ENCODE measurements at places on chromosomes 2 and 18.

DNA sequence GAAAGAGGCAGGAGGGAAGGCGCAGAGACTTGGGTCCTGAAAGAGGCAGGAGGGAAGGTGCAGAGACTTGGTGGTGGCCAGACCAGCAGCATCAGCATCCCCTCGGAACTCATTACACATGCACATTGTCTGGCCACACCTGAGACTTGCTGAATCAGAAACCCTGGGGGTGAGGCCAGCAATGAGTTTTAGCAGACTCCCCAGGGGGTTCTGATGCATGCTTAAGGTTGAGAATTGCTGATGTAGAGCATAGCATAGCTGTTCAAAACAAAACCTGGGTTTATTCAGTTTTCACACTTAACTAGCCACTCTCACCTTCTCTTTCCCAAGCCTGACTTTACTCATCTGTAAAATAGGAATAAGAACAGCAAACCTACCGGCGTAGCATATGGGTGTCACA, 122.9 kb downstream of the MRO start:
- DNase-seq = no peak

GRCh38 chr2:46704041-46704440, 211.6 kb downstream of the MCFD2 start:
- DNase-seq = no peak

DNA sequence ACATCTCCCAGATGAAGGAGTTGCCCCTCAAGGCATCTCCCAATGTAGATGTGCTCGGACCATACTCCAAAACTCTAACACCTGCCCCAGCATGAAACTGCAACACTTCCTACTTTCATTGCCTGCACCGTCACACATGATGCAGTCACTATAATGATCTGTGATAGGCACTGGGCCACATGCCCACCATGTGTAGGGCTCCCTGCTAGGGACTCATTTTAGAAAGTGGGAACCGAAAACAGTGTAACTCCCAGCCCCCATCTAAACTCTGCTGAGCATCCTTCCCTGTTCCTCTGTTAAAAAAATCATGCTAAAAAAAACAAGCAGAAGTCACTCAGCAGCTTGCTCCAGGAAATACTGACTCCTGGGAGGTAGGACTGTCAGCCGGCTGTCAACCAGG, 496.1 kb upstream of the RAB6C start:
- no peak for DNase-seq

- DNase-seq = peak; percentile 28
Measured at GRCh38 chr18:53219853-53220252, 879.9 kb downstream of the DCC start.

- DNase-seq = no peak
Measured at GRCh38 chr2:206978746-206979145, 39.4 kb downstream of the CPO start.

- no peak for DNase-seq
Measured at GRCh38 chr2:58562276-58562675, 321.2 kb upstream of the FANCL start.

DNA sequence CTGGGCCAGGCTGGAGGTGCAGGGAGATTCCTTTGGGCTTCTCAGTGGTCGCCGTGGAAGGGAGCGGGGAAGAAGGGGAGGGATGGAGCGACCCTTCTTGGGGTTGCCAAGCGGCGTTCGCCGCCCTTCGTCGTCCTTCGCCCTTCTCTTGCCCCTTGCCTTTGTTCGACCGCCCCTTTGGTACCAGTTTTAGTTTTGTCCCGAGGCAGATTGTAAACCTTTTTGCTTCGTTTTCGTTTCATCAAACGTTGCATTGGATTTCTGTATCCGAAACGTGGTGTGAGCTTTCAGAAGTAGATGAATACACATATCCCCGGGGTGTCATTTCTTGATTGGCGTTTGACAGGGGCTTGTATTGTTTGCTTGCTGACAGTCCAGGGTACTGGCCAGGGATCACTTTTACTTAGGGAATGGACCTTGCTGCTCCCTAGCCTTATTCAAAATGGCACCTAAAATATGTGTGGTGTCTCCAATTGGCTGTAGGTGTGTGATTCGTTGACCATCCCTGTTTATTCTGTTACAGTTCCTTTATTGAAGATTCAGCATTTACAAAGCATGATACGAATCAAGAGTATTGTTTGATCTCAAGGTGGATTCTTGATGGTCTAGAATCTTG, 788 bp downstream of the USP14 start:
- peak; percentile 45 for DNase-seq

GRCh38 chr2:197360744-197361156, 50.2 kb upstream of the ANKRD44 start:
- no peak for DNase-seq

GRCh38 chr18:69628774-69629359, 228.2 kb downstream of the DOK6 start:
- no peak for DNase-seq

GRCh38 chr2:146317959-146318358, 1526.9 kb upstream of the ACVR2A start:
- no peak for DNase-seq

- DNase-seq = no peak
Measured at GRCh38 chr2:42951263-42951938, 159.0 kb upstream of the HAAO start.

DNA sequence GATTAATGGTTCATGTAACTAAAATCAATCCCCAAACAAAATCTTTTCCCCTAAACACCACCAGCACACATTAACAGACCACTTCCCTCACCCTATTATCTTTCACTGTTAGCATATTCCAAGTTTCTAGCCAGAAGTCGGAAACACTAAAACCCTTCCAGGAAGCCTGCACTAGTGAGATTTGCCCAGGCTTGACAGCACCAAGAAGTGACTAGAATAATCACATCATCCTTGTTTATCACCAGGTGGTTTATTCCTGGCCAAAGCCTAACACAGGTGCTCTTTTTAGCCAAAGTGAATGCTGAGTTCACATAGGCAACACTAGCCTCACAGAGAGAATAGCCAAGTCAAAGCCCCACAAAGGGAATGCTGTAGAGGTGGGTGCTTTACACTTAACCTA, 221.2 kb upstream of the HNRNPA3 start:
- DNase-seq = no peak

GRCh38 chr2:179455172-179455524, 190.5 kb upstream of the SESTD1 start:
- no peak for DNase-seq

DNA sequence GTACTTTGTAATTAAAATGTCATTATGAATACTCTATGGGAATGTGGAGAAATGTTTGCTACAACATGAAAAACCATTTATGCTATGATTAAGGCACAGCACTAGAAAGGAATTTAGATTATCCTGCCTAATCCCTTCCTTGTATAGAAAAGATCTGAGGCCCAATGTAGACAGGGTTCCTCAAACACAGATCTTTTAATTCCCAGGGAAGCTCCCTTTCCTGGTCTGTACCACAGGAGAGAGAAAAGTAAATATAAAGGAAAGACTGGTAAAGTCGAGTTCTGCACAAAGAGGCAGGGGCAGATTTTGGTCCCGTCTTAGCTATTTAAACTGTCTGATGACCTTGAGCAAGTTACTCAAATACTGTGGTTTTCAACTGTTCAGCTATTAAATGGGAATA, 84.7 kb downstream of the ICA1L start:
- no peak for DNase-seq

DNA sequence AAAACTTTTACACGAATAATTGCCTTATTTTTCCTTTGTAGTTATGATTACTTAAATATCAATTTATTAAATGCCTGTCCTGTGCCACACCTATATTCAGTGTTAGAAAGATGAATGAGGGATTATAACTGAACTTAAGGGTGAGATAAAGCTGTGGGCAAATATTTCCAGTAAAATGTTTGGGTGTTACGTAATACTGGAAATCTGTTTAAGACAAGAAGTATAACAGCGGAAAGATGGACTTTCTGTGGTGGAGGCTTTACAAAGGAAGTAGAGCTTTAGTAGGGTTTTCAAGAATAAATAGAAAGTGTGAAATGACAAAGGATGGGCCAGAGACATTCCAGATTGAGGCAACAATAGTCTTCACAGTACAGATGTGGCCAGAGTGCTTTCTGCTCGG, 927.0 kb downstream of the DPP10 start:
- no peak for DNase-seq

DNA sequence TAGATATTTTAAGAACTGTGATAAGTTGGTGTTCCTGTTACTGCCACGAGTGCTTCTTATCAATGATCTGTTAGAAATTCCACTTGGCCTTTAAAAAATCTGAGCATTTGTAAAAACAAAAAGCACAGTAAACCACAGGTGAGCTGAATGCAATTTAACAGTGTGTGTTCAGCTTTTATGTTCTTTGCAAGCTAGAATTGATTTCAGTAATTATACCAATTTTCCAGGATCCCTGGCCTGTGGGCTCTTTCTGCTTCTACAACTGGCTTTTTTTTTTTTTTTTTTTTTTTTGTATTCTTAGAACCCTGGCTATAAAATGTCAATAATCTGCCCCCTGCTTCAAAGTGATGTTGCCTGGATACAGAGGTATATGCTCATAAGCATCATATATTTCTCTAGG, 548.5 kb upstream of the SLC8A1 start:
- DNase-seq = no peak

DNA sequence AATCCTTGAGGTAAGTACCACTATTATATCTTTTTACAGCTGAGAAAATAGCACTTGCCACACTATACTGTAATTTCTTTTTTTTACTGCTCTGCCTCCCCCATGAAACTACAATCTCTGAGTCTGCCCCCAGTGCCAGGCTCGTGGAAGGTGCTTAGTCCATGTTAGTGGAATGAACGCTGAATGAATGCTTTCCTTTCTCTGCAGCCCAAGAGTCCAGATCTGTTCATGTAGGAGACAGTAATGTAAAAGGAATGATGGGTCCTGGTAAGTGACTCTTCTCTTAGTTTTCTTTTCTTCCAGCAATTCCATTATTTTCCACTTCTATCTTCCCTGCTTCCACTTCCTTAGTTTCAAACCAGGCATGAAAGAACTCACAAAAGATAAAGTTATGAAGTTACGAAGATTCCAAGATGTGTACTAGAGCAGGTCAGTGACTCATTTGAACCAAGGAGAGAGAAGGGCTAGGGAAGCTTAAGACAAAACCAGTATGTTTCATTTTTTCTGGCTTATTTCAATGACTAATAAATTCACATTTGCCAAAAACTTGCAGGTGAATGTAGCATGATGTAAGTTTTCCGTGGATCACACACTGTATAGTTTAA, 46.0 kb downstream of the ARHGEF33 start:
- peak; percentile 11 for DNase-seq

- DNase-seq = no peak
Measured at GRCh38 chr2:45046786-45047185, 37.5 kb upstream of the SIX2 start.

DNA sequence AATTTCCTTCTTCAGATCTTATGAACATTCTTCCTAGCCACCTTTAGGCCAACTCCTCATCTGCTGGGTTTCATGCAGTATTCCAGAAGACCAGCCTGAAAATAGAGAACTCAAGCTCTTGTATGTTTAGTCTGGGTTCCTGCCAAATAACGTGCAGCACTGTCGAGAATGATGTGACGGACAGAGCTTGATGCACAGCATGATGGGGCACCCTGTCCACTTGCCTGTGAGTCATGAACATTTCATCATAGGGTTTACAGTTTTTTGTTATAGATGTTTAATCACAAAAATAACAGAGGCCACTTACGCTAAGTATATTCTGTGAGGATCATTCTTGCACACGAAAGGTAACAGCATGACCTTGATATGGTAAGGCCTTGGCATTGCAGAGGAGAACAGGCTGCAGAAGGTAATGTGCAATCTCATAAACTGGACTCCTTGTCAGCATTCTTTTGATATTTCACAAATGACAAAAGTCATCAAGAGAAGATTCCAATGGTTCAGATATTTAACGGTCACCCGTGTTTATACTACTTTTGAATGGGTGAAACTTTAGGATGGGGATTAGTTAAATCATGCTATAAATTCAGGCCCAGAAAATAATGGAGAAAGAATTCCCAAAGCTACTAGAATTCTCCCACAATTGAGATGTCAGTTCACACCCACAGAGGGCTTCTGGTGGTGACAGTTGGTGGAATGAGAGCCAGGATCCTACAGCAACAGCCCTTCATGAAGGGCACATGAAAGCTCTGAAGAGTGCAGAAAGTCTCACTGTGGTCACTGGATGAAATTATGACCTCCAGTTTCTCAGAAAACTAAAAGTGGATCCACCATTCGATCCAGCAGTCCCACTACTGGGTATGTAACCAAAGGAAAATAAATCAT, 396.1 kb upstream of the RAB12 start:
- no peak for DNase-seq

- no peak for DNase-seq
Measured at GRCh38 chr2:217183471-217183870, 323.6 kb upstream of the TNP1 start.

DNA sequence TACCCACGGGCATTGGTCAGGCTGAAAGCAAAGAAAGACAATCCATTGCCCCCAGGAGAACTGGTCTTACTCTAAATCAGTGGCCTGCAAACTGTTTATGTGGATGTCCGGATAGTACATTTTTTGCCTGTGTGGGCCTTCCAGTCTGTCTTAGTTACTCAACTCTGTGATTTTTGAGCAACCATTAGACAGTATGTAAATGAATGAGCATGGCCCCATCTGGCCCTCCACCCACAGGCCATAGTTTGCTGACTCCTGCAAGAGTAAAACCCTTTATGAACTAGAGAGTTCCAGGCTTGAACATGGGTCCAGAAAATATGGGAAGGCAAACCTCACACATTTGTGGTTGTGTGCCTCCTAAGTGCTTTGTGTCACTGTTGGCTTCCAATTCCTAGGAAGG, 55.7 kb upstream of the CYP1B1 start:
- DNase-seq = no peak

- DNase-seq = no peak
Measured at GRCh38 chr2:72082021-72082601, 65.6 kb downstream of the CYP26B1 start.

DNA sequence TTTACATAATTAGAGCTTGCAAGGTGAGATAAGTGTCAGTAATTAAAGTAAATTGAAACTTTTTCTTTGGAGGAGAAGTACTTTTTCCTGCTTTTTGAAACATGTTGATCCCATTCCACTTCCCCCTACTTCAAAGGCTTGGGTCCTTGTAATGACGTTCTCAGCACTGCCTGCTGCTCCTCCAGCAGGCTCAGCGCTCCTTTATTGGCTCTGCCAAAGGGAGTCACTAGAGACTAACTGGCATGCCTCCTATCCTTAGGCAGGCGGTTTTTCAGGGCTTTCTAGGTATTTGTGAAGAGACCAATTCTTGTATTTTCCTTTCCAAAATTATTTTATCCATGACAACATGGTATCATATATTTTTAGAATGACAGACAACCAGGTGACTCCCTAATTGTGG, 43.9 kb upstream of the ACADL start:
- no peak for DNase-seq

DNA sequence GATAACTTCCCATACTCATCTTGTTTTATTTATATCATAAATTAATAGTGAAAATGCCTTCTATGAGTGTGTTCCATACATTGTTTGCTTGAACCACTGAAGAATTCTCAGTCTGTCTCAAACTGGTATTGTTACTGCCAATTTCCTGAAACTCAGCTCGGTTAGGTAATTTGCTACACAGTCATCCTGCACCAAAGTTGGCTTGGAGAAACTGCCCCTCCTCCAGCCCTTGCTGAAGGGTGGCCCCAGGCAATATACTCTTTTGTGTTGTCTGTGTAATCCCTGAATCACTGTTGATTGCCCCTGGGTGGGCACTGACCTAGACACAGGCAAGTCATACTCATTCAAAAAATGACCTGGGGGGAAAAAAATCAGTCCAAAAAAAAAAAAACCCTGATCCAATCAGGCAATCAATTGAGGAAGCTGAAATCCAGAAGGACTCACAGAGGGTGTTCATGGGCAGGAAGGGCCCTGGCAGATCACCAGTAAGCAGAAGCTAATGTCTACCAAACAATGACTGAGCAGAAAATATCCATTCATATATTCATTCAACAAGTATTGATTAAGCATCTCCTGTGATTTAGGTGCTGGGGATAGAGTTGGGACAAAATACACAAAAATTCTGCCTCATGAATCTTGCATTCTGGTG, 3.8 kb upstream of the SESTD1 start:
- DNase-seq = no peak
